ENCODE measurements at places on chromosomes 4 and X. TPM values are rescaled to one million over a fixed set of nuclear protein-coding genes. Genes with fewer than 3 reads are reported as not detected.
A peak's percentile ranks its signal among the peaks of the same experiment; 100 is the strongest.

PROM1 gene
- 0.93 TPM for total RNA-seq

SULT1E1 gene
- total RNA-seq: 1.4 TPM

SMPX gene
- total RNA-seq: not detected

UGT2B15 gene
- total RNA-seq: not detected

SOX3 gene
- not detected for total RNA-seq

ZNF827 gene
- 11.2 TPM for total RNA-seq

TRPC3 gene
- total RNA-seq: 2.1 TPM

PYURF gene
- 67.9 TPM for total RNA-seq

LIMCH1 gene
- total RNA-seq: 369 TPM

UGT2B17 gene
- not detected for total RNA-seq

DNA sequence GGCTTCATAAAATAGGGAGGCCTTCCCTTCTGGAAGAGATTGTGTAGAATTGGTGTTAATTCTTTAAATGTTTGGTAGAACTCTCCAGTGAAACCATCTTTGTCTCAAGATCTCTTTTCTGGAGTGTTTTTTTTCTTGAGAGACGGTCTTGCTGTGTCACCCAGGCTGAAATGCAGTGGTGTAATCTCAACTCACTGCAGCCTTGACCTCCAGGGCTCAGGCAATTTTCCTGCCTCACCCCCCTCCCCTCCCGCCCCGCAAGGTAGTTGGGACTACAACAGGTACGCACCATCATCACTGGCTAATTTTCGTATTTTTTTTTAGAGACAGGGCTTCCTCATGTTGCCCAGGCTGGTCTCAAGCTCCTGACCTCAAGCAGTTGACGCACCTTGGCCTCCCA is 12.1 kb downstream of the SMS start:
- no peaks in the 10 kb centered on the region for H3K36me3 ChIP-seq
- H3K27me3 ChIP-seq: no peaks in the 10 kb centered on the region
- H3K4me3 ChIP-seq: no peak overlapping the region
- no peak overlapping the region for H3K27ac ChIP-seq
- no peaks in the 10 kb centered on the region for H3K4me1 ChIP-seq

GRCh38 chr4:180437601-180438000 is 1805.6 kb upstream of the TENM3 start:
- no peak for DNase-seq
- no peaks in the 10 kb centered on the region for H3K4me1 ChIP-seq
- no peaks in the 10 kb centered on the region for H3K36me3 ChIP-seq
- H3K4me3 ChIP-seq: no peak overlapping the region
- H3K27me3 ChIP-seq: no peaks in the 10 kb centered on the region

DNA sequence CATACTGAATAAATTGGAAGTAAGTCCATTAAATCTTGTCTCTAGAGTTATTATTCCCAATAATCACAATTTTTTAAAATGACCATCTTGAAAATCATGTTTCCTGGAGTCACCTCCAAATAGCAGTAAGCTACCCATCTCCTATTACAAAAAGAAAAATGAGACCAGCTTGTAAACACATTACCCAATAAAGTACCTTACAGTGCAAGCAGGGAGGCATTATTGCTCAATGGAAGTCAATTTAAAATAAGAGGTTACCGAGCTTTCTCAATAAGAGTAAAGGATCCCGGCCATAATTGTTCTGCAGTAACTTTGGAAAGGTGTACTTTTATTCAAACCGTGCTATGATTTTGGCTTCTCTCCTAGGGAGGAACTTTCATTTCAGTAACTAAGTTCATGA is 78.0 kb downstream of the DMD start:
- no peak overlapping the region for H3K27ac ChIP-seq
- no peaks in the 10 kb centered on the region for H3K27me3 ChIP-seq
- no peaks in the 10 kb centered on the region for H3K4me1 ChIP-seq
- no peak for DNase-seq
- H3K4me3 ChIP-seq: no peak overlapping the region

GRCh38 chrX:130715299-130715698 is 187.7 kb downstream of the ENOX2 start:
- DNase-seq: no peak
- no peak overlapping the region for H3K27ac ChIP-seq
- H3K36me3 ChIP-seq: no peaks in the 10 kb centered on the region
- no peaks in the 10 kb centered on the region for H3K4me1 ChIP-seq
- no peaks in the 10 kb centered on the region for H3K27me3 ChIP-seq

DNA sequence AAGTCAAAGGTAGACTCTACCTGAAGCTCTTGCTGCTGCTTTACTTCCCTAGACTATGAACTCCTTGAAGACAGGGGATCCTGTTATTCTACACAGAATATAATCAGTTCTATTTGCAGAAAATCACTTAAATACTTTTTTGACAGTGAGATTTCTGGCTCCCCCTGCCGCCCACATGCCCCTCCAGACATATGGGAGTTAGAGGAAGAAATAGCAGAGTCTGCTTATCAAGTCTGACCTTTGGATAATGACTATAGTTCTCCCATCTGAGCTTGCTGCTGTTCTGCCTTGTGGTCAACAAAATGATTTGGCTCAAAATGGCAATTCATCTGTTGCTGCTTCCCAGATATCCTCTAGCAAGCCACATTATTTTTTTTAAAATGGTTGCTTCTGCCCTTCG is 101.1 kb downstream of the ENOX2 start:
- no peak for DNase-seq
- H3K27me3 ChIP-seq: no peaks in the 10 kb centered on the region
- H3K36me3 ChIP-seq: no peaks in the 10 kb centered on the region
- no peak overlapping the region for H3K4me3 ChIP-seq
- no peak overlapping the region for H3K27ac ChIP-seq

- no peak overlapping the region for H3K4me3 ChIP-seq
- no peak for DNase-seq
- no peaks in the 10 kb centered on the region for H3K4me1 ChIP-seq
- no peaks in the 10 kb centered on the region for H3K36me3 ChIP-seq
Measured at GRCh38 chr4:114924311-114924710, 189.1 kb downstream of the NDST4 start.

DNA sequence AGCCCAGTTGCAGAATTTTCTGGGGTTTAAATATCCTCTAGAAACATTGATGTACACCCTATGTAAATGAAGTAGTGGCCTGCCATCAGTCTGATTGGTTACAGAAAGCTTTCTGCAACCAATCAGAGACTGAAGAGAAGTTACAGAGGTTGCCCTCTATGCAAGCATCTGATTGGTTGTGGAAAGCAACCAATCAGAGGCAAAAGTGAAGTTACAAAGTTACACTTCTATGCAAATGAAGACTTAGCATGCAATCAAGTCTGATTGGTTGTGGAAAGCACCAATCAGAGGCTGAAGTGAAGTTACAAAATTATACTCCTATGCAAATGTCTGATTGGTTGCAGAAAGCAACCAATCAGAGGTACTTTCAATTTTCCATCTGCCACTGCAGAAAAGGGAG is 51.9 kb upstream of the USP9X start:
- no peak for DNase-seq
- H3K36me3 ChIP-seq: no peaks in the 10 kb centered on the region
- no peaks in the 10 kb centered on the region for H3K4me1 ChIP-seq
- no peak overlapping the region for H3K4me3 ChIP-seq
- no peaks in the 10 kb centered on the region for H3K27me3 ChIP-seq

GRCh38 chr4:76546759-76547742 is 112.0 kb downstream of the SHROOM3 start:
- H3K27ac ChIP-seq: no peak overlapping the region
- no peaks in the 10 kb centered on the region for H3K4me1 ChIP-seq
- H3K36me3 ChIP-seq: no peaks in the 10 kb centered on the region
- H3K4me3 ChIP-seq: no peak overlapping the region

GRCh38 chrX:15301924-15302323 is 13.5 kb downstream of the ASB11 start:
- H3K4me3 ChIP-seq: no peak overlapping the region
- H3K36me3 ChIP-seq: no peaks in the 10 kb centered on the region
- peak; percentile 78 for DNase-seq
- no peaks in the 10 kb centered on the region for H3K4me1 ChIP-seq
- peak overlapping the region; percentile 24 for H3K27ac ChIP-seq

GRCh38 chr4:172147687-172148086 is 334.5 kb downstream of the GALNTL6 start:
- no peak overlapping the region for H3K4me3 ChIP-seq
- H3K27ac ChIP-seq: no peak overlapping the region
- DNase-seq: no peak
- no peaks in the 10 kb centered on the region for H3K27me3 ChIP-seq
- no peaks in the 10 kb centered on the region for H3K4me1 ChIP-seq

DNA sequence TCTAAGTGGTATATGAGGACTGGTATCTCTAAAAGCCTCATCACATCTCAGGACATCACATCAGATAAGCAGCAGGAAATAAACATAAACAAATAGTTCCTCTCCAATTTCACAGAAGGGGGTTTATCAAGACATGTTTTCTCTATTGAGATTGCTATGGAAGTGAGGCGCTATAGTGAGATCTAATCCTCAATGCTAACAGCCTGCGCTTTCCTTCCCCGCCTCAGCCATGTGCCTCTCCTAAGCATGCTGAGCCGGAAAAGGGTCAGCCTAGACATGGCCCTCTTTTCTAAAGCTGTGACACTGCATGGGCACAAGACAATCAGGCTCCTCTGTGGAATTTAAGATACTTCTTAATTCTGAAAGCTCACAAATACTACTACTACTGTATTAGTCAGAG is 286.1 kb downstream of the INPP4B start:
- H3K27me3 ChIP-seq: no peaks in the 10 kb centered on the region
- peaks cover 6% of the 10 kb centered on the region for H3K4me1 ChIP-seq
- no peak overlapping the region for H3K27ac ChIP-seq
- H3K36me3 ChIP-seq: no peaks in the 10 kb centered on the region
- H3K4me3 ChIP-seq: no peak overlapping the region
- DNase-seq: no peak

DNA sequence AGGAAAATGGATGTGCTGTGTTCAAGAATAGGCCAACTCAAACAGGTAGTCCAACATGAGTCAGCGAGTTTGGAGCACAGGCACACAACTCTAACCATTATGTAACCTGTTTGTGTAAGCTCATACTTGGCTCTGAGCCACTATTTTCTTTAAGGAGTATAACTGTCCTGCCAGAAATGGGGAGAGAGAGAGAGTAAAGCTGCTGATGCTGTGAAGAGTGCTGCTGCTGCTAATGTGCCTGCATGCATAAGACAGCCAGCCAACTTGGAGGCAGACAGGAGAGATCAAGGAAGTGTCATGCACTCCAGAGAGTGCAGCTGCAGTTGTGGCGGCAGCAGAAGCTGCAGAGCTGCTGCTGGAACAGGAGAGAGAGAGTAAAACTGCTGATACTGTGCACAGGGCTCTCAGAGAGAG is 11.7 kb upstream of the STATH start:
- H3K36me3 ChIP-seq: no peaks in the 10 kb centered on the region
- no peak overlapping the region for H3K27ac ChIP-seq
- no peak for DNase-seq
- H3K4me1 ChIP-seq: no peaks in the 10 kb centered on the region

DNA sequence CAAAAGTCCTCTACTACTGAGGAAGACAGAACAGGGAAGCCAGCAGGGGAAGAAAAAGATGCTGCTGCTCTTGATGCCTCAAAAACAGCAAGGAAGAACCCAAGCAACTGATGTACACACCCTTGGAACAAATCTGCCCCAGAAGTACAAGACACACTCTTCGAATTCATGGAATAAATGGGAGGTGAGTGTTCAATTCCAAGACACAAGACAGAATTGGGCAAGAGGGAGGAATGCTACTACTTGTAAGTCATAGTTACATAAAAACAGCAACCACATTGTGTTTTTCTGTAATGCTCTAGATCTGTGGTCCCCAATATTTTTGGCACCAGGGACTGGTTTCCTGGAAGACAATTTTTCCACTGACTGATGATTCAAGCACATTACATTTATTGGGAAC is 58.0 kb upstream of the H2AZ1 start:
- H3K27me3 ChIP-seq: peaks cover 5% of the 10 kb centered on the region
- no peaks in the 10 kb centered on the region for H3K36me3 ChIP-seq
- no peak overlapping the region for H3K27ac ChIP-seq
- H3K4me1 ChIP-seq: no peaks in the 10 kb centered on the region

GRCh38 chrX:43140582-43140981 is 362.6 kb upstream of the PPP1R2C start:
- no peaks in the 10 kb centered on the region for H3K27me3 ChIP-seq
- no peak overlapping the region for H3K27ac ChIP-seq
- no peak overlapping the region for H3K4me3 ChIP-seq
- no peak for DNase-seq
- no peaks in the 10 kb centered on the region for H3K4me1 ChIP-seq
- H3K36me3 ChIP-seq: no peaks in the 10 kb centered on the region

GRCh38 chr4:35644591-35644990 is 599.7 kb downstream of the ARAP2 start:
- no peaks in the 10 kb centered on the region for H3K27me3 ChIP-seq
- H3K36me3 ChIP-seq: no peaks in the 10 kb centered on the region
- DNase-seq: no peak
- no peak overlapping the region for H3K4me3 ChIP-seq
- no peaks in the 10 kb centered on the region for H3K4me1 ChIP-seq
- H3K27ac ChIP-seq: no peak overlapping the region

DNA sequence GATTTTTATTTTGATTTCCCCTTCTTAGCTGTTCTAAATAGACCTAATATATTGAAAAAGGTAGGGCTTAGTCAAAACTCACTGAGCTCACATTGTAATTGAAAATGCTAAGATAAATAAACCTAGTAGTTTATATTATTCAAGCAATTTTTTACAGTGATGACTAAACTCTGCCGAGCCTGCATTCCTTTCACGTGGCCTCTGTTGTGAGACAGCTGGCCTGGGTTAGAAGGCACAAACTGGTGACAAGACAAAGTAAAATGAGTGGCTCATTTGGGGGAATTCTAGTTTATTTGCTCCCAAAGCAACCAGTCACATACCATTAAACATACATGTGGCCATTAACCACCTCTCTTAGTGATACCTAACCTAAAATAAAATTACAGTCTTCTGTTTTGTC is 169.4 kb upstream of the TEX13C start:
- H3K27ac ChIP-seq: no peak overlapping the region
- H3K4me1 ChIP-seq: no peaks in the 10 kb centered on the region
- no peaks in the 10 kb centered on the region for H3K27me3 ChIP-seq
- H3K36me3 ChIP-seq: no peaks in the 10 kb centered on the region
- H3K4me3 ChIP-seq: no peak overlapping the region
- DNase-seq: no peak

DNA sequence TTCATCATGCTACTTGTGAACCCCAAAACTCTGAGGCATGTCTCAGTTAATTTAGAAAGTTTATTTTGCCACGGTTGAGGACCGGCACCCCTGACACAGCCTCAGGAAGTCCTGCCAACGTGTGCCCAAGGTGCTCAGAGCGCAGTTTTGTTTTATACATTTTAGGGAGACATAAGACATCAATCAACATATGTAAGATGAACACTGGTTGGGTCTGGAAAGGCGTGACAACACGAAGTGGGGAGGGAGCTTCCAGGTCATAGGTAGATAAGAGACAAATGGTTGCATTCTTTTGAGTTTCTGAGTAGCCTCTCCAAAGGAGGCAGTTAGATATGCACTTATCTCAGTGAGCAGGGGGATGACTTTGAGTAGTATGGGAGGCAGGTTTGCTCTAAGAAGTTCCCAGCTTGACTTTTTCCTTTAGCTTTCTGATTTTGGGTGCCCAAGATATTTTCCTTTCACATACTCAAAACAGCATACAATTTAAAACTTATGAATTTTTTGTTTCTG is 98.9 kb downstream of the SYTL5 start:
- no peaks in the 10 kb centered on the region for H3K36me3 ChIP-seq
- no peaks in the 10 kb centered on the region for H3K4me1 ChIP-seq
- H3K4me3 ChIP-seq: no peak overlapping the region
- no peak overlapping the region for H3K27ac ChIP-seq
- DNase-seq: no peak

GRCh38 chr4:134278675-134279074 is 77.1 kb upstream of the PABPC4L start:
- no peak overlapping the region for H3K27ac ChIP-seq
- H3K27me3 ChIP-seq: no peaks in the 10 kb centered on the region
- no peaks in the 10 kb centered on the region for H3K4me1 ChIP-seq
- H3K36me3 ChIP-seq: no peaks in the 10 kb centered on the region
- no peak for DNase-seq
- no peak overlapping the region for H3K4me3 ChIP-seq

Data from upper lobe of right lung (tissue), 1 donor.